ENCODE measurements at places on chromosomes 13 and 19.

GRCh38 chr13:19268331-19268730 is 86.7 kb upstream of the TUBA3C start:
- no peak for DNase-seq

DNA sequence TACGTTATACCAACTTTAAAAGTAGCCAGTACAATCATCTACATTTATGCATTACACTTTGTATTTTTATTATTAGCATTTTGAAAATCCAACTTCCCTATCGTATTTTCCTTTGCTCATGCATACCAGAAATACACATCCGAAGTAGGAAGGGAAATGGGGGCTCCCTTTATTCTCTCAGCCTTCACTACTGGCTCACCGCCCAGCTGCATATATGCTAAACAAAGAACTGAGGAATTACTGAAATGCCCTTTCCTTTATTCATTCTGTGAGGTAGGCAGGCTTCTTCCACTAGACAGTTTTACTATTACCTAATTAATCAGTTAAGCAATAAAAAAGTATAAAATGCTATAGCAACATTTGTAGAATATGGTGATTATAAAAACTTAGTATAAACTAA is 291.6 kb downstream of the KLF12 start:
- no peak for DNase-seq

DNA sequence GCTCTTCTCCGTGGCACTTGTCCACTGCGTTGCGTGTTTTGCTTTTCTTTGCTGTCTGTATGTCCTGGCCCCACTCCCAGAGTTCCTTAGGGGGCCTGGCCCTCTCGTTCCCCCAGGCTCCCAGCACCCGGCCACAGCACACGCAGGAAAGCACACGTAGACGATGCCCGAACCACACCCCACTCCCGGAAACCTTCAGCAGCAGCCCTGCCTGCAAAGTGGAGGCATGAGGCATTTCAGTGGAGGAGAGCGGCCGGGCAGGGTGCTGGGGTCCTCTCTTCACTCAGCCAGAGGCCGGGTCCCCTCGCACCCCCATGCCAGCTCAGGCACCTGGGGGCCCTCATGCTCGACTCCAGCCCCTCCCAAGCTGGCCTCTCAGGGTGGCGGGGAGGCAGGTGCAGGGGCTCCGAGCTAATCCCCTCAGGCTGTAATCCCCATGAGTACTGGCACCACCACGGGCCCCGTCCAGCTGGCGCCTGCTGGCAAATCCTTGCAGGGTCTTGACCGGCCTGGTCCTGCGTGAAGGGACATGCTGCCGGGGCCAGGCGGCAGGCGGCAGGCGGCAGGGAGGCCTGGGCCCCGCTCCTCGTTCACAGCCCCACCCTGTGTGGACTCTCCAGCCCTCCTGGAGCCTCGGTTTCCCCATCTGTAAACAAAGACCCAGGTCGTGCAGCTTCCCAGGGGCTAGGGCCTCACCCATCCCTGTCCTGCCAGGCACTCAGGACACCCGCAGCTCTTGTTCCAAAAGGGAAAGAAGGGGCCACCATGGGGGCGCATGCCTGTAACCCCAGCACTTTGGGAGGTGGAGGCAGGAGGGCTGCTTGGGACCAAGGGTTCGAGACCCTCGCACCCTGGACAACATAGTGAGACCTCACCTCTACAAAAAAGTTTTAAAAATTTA is 7.0 kb downstream of the PIP5K1C start:
- DNase-seq: no peak

DNA sequence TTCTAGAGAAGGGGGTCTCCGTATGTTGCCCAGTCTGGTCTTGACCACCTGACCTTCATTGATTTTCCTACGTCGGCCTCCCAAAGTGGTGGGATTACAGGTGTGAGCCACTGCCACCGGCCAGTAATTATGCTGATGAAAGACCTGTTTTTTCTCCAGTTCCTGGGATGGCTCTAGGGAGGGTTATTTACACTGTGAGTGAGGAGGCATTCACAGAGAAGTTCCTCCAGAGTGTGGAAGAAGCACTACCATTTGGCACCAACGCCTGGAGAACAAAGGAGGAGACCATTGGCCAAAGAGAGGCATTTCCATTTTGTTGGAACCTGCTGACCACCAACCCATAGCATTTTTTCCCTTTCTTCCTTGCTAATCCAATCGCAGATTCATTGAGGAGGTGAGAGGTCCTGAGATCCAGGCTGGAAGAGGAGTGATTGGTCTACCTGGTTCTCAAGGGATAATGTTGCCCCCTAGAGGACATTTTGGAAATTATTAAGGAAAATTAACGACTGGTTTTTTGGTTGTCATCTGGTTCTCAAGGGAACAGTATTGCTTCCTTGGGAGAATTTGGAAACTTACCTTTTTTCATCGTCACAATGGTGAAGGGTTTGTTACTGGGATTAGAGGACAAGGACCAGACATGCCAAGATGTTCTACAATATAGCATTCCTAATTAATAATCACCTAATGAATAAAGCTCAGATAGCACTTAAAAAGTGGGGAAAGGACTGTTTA is 5.5 kb upstream of the SAE1 start:
- DNase-seq: no peak

GRCh38 chr19:55635856-55636440 is 4.9 kb upstream of the ZNF580 start:
- no peak for DNase-seq

Data from ureter (tissue), 1 donor.